Stimulated activated CD4-positive, alpha-beta T cell treated with anti-CD3 and anti-CD28 coated beads, Interleukin-1b, Interleukin-23, amount 100 ng/mL, for 4 hours (primary cell): ENCODE measurements at places on chromosomes 2 and 18.

DNA sequence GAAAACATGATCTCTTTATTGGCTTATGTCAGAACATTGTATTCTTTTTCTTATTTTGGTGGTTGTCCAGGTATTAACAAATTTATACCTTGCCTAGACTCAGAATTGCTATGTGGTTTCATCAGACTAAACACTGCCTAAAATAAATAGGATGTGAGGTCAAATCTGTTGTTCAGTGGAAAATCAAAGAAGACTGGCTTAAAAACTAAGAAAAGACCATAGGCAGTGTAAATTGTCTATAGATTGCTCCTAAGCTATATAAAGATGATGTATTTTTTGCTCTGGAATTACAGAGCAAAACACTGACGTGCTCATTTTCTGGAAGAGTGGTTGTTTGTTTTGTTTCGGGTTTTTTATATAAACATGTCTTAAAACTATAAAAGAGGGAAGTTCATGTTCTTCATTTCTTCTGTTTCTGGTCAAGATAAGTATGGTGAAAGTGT is 266.0 kb downstream of the ALPK2 start:
- no peak for DNase-seq

DNA sequence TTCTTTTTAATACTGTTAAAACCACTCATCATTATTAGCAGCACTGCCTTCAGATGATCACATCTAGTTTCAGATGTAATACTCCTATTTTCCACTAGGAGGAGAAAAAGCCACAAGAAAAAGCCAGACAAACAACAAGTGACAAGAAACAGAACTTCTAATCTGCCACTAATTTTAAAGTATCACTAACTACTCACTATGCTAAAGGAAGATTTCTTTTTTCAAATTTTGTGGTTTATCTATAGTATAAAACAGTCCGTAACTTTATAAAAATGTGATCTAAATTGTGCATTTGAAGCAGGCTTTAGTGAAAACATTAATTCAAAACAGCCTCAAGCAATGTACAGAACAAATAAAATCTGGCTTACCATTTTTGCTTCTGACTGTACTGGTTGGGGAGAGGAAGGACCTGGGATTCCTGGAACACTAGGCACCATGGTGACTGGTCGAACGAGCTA is 56.8 kb downstream of the ATF2 start:
- DNase-seq: no peak

DNA sequence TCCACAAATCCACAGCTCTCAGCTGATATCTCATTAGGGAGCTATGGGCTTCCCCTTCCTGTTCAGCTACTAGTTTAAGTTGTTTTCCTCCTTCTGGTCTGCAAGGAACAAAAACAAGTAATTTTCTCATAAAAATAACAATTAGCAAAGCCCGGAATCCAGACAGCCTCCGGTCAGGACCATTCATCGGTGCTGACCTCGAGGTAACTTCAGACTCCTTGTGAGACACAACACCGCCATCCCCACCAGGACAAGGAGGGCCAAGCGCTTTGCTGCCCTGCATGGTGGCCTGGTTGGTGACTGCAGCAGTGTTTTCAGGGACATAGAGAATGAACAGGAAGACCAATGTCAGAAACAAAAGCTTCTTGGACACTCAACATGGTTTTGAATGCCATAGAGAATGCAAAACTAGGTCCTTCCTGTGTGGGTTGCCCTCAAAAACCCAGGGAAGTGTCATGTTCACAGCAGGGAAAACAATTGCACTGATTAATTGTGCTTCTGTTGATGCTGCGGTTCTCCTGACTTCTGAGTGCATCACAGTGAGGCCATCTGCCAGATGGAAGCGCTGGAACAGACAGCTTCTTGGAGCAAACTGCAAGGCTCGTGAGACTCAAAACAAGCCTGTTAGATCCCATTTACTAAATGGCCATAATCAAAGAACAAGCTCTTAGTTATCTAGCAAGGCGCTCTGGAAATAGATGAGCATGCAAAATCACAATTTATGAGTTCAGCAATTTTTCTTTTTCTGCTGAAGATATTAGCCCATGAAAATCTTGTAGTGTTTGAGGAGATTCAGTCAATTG is 77.1 kb downstream of the HS1BP3 start:
- DNase-seq: no peak

GRCh38 chr18:73316513-73316912 is 448.7 kb upstream of the NETO1 start:
- no peak for DNase-seq

DNA sequence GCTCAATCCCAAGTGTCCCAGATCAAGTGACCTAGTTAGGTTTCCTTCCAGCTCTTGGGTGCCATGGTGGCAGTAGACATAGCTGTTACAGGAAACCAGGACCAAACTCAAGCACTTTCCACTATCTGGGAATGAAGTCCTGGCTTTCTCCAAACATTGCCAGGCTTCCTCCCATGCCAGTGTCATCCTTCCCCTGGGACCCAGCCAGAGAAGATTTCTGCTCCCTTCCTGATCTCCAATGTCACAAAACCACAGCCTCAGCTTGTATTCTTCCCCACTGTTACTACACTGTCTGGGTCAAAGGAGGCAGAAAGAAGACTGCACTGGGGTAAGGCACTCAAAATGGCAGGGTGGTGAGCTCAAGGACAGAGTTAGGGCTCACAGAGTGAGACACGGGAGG is 347.1 kb downstream of the TNS1 start:
- DNase-seq: no peak
